ENCODE measurements at places on chromosomes 3 and 15.

DNA sequence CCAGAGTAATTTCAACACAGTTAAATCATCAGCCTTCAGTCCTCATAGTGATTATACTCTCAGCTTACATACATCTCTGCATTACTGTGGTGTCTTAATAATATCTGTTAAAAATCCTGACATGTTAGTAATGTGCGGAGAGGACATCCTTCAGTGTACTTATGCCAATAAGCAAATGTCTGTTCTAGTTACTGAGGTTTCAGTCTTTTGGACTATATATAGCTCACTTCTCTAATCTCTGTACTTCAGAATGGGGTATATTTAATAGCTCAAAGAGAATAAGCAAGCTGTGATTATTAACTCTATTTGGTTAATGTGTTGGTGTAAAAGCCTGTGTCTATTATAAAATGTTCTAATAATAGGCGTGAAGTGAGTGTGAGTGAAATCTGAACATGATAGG lies 28.9 kb upstream of the OSTN start:
- DNase-seq: no peak

- DNase-seq: peak; percentile 78
Measured at GRCh38 chr3:160027541-160028195, 39.0 kb downstream of the IL12A start.

- DNase-seq: no peak
Measured at GRCh38 chr3:154766765-154767503, 313.2 kb upstream of the MME start.

- no peak for DNase-seq
Measured at GRCh38 chr15:88631464-88632028, 7.3 kb upstream of the ISG20 start.

All from OCI-M1 (cell line).